ENCODE measurements at places on chromosomes 12 and 14.

DNA sequence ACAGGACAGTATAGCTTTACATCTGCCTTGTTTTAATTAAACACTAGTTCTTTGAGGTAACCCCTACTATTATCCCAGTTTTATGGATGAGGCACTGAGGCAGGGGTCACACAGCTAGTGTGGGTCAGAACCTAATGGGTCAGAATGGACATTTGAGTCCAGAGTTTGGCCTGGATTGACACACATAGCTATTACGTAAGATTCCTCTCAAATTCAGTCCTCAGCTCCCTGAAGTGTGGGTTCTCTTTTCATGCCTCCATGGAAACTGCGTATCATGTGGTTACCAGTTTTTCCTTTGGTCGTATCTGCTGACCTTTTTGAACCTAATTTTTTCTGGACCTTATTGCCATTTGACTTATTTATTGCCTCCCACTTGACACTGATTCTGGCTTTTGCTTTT is 40.4 kb downstream of the PSEN1 start:
- no peak for DNase-seq

DNA sequence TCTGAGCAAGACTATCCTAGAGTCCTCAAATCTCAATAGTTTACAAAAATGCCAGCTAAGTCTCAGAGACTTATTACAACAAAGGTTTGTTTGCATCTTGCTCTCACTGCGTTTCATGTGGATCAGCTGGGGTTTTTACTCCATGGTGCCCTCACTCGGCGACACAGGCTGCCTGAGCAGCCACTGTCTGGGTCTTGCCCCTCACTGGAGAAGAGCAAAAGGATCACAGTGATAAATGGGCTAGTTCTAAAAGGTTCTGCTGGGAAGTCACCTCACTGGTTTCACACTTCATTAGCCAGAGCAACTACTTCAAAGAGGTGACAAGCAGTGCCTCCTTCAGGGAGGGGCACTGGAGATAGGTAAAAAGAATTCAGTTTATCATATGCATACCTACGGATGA is 392.0 kb downstream of the RPL10L start:
- DNase-seq, result no peak

GRCh38 chr12:109113661-109114321 is 2.6 kb upstream of the ACACB start:
- no peak for DNase-seq

DNA sequence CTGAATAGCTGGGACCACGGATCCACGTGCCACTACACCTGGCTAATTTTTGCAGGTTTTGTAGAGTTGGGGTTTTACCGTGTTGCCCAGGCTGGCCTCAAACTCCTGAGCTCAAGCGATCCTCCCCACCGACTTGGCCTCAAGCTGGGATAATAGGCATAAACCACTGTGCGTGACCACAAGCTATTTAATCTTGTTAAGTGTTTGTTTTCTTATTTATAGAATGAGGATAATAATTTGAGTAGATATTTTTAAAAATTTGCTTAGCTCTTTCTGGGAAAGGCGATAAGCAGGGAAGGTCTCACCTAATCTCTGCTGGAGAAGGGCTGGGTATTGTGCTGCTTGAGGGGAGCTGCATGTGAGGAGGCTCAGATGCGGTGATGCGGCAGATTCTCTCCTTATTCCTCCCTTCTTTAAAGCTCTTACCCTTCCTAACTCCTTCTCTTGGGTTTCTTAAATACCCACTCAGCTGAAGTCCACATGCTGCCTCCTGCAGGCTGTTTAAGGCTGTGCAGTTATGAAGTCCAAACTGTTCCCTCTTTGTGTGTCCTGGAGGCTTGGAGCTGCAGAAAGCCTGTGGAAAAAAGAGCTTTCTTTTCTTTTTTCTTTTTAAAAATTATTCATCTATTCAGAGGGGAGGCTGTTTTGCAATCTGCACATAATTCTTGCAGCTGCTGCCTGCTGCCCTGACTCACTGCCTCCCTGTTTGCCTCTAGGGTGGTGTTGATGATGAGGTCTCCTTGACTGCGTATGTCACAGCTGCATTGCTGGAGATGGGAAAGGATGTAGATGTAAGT is 37.9 kb downstream of the A2ML1 start:
- DNase-seq, result peak; percentile 31

DNA sequence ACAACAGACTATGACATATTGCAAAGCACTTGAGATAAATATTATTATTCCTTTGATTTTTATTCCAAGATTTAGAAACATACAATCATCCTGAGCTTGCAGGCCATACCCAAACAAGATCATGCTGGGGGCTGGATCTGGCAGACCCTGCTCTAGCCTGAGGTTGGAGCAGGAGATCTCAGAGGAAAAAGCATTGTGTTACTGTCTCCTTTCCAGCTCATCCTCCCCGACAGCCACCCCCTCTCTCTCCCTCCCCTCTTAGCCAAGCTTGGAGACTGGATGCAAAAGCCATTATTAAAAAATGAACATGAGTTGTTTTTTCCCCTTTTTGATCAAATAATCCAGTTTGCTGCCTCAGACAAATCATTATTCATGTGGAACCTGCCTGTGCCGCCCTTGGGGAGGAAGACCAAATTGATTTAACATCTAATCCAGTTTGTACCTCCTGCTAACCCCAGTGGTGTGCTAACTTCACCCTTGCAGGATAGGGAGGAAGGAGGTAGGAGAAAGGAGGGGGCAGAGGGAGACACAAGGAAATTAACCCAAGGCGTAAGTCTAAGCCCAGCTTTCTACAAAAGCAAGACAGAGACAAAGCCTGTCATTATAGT is 565.8 kb upstream of the TBX3 start:
- no peak for DNase-seq

GRCh38 chr14:34837801-34838322 is 37.3 kb downstream of the BAZ1A start:
- no peak for DNase-seq

DNA sequence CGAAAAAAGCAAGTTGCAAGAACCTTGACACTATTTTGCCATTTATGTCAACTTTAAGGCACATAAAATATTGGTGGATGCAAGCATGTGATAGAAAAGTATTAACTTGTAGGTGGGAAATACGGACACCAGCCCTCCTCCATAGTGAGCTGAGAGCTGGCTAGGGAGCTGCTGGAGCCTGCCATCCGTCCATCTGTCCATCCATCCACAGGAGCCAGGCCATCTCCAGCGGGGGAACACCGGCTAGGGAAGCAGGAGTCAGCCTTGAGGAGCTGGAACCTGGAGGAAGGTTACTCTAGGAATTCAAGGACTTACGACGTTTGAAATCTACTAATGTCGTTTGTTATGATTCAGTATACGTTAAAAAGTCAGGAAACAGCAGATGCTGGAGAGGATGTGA is 120.7 kb upstream of the C14orf180 start:
- DNase-seq, result no peak

DNA sequence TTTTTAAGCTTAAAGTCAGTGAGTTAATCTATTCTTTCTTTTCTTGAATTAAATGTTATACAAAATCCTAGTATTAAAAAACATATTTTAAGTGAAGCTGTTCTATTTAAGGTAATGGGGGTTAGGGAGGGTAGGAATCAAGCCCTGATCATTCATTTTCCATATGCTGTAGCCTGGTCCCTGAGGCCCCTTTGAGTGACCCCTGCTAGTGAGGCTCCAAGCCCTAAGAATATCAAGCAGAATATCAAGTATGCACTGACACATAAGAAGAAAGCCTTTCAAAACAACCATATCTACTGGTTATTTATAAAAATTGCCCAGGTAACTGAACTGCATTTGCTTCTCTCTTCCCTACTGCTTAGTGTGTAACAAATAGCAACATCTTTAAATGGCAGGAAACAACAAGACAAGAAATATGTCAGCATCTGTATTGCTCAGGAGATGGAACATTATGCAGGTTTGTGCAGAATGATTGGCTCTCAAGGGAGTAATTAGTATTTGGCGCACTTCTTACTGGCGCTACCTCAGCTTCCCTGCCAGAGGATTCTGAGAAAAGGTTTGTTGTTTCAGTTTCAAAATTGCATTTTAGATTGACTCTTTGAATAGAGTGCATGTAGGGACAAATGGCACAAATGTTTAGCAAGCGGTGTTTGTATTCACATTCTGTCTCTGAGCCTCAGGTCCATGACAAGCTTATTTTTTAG is 223.0 kb downstream of the DUSP6 start:
- DNase-seq, result no peak

GRCh38 chr14:100054316-100055075 is 10.7 kb upstream of the EVL start:
- no peak for DNase-seq

DNA sequence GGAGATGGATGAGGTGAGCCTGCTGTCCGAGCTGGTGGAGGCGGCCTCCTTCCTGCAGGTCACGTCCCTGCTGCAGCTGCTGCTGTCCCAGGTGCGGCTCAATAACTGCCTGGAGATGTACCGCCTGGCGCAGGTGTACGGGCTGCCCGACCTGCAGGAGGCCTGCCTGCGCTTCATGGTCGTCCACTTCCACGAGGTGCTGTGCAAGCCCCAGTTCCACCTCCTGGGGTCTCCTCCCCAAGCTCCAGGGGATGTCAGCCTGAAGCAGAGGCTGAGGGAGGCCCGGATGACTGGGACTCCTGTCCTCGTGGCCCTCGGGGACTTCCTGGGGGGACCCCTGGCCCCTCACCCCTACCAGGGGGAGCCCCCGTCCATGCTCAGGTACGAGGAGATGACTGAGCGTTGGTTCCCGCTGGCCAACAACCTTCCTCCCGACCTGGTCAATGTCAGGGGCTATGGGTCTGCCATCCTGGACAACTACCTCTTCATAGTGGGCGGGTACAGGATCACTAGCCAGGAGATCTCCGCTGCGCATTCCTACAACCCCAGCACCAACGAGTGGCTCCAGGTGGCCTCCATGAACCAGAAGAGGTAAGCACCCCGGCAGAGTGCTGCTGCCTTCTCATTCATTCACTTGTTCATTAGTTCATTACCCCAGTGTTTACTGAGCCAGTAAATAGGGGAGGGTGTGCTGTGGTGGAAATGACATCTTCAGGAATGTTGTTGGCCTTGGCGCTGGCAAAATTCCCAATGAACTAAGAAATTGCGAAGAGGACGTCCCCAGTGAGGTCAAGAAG is 774 bp upstream of the MANSC4 start:
- DNase-seq, result peak; percentile 37

DNA sequence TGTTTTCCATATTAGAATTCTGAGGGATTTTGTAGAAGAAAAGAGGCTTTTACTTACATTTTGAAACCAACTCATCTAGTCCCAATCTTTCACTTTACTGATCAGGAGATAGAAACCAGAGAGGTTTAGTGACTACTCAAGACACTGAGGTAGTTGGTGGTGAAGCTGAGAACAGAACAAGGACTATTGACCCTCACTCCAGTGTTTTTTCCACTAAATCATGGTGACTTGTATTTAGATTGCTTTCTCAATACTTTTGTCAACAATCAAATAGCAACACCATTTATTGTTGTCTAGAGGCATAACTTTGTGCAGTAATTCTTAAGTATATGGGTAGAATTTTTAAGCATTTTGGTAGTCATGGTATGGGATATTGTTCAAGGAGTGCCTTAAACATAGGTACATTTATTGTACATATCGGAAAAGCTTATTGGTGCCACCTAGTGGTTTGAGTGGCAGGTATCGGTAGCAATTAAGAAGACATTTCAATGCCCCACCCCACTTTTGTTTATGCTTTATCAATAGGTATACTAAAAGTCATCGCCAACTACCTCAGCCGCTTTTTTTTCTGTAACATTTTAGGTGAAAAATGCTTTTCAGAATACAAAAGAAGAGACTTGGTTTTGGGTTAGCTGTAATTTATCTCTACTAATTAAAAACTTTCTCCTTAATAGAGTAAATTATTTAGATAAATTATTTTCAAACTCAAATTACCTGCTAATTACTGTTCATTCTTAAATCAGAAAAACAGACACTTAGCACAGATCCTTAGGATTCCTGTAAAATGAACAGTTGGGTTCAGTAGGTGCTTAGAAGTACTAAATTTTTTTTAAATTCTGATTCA is 47.3 kb upstream of the PAWR start:
- DNase-seq, result peak; percentile 73

- DNase-seq, result no peak
Observed at GRCh38 chr12:114355389-114356088, 50.4 kb downstream of the TBX5 start.

GRCh38 chr12:120019197-120019596 is 30.2 kb downstream of the BICDL1 start:
- DNase-seq, result no peak

- DNase-seq, result no peak
Observed at GRCh38 chr12:32266756-32267155, 132.6 kb upstream of the FGD4 start.

DNA sequence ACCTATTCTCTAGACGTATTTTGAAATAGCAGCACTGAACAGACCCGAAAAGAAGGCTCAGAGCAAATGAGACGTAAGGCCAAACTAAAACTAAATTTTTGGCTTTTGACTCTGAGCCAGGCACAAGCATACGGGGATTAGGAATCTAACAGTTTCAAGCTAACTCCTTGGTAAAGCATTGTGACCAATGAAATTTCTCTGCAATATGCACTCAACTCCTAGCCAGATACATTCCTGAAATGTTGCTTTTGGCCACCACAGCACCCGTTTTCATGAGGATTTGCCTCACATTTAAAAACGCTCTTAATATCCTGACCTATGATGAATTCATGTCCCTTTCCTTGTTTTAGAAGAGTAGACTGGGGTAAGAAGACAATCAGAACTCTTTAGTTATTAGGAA is 53.1 kb upstream of the NPFF start:
- peak; percentile 92 for DNase-seq

DNA sequence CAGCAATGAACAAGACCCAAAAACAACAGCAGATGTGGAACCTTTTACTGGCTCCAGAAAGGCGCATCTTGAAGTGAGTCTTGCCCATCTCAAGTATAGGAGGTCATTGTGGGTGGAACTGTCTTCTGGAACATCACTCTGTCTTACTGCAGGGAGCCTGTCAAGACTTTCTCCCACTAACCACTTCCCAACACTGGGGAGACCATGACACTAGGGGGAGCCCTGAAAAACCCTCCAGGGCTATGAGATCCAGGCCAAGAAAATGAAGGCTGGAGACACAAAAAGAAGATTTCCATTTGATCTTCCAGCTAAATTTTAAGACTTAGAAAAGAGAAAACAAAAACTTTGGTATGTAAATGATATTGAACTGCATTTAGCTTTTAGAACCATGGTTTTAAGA is 13.5 kb upstream of the ATG14 start:
- no peak for DNase-seq

DNA sequence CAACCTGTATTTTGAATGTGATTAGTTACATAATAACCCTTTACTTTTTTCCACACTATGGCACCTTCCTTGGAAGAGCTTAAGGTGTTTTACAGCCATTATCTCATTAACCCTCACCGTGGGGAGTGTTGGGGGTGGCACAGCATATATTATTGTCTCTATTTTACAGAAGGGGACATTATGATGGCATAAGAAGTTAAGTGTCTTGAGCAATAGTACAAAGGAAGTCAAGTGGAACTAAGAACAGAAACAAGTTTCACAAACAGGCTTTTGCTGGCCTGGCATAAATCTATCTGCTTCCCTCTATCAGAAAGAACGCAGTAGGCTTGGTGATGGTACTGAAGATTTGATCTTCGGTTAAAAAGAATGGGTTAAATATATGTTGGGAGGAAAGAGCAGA is 169.7 kb upstream of the OTX2 start:
- no peak for DNase-seq

DNA sequence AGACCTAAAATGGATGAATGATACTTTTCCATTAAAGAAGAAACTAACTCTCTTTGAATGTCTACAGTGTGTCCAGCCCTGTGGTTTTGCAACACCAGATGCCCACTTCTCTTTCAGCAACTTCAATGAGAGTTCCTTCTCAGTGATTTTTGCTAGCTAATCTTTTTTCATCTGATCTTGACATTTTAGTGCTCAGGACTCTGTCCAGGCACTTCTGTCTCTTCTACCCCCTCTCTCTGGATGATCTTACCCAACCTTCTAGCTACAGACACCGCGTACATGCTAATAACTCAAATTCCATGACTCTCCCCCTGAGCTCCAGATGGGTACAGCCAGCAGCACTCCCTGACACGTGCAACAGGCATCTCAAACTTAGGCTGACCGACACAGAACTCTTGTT is 161.1 kb upstream of the FOXN3 start:
- DNase-seq, result peak; percentile 46
